ENCODE measurements at places on chromosomes 3 and 15.

- no peak for DNase-seq
Observed at GRCh38 chr15:98401029-98401428, 247.3 kb upstream of the IGF1R start.

GRCh38 chr15:60889006-60889405 is 340.1 kb downstream of the RORA start:
- DNase-seq, result no peak

DNA sequence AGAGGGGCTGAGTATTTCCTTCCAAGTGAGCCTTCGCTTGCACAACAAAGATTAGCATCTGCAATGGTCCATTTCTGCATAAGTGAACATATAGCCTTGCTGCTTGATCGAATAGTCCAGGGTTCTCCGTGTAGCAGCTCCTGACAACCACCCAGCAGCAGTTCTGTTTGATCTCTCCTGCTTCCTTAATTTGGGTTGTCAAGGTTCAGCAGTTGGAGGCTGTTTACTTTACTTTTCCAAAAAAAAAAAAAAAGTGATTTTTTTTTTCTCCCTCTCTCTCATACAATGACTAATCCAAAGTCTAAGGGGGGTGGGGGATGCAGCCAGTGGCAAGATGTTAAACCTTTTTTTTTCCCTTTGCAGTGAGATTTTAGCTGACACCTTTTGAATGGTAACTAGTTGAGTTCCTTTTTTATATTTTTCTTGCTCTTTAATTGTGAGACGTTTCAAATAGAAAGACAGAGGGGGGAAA is 3.6 kb downstream of the FOXP1 start:
- DNase-seq, result peak; percentile 66

- DNase-seq, result no peak
Observed at GRCh38 chr15:94305133-94305532, 73.8 kb downstream of the MCTP2 start.

- DNase-seq, result peak; percentile 64
Observed at GRCh38 chr3:178022599-178022998, 513.6 kb upstream of the KCNMB2 start.

- DNase-seq, result peak; percentile 77
Observed at GRCh38 chr15:42919799-42920518, 619 bp downstream of the TTBK2 start.

GRCh38 chr3:16490062-16490619 is 23.4 kb downstream of the RFTN1 start:
- DNase-seq, result no peak

DNA sequence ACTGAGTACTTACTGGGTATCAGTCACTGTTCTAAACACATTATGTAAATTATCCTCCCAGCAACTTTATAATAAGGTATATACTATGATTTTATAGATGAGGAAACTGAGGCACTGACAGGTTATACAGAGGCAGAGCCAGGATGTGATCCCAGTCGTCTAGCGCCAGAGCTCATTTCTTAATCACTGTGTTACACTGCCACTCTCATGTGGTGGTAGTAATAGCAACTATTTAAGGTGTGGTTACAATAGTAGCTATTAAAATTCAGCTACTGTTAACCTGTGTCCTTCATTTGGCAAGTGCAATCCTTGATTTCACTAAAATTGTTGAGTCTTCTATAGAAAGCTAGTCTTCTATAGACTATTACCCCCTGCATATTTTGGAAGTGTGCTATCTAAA is 43.1 kb upstream of the TRPC1 start:
- no peak for DNase-seq

GRCh38 chr3:111700054-111700453 is 104.9 kb upstream of the ZBED2 start:
- DNase-seq, result no peak

DNA sequence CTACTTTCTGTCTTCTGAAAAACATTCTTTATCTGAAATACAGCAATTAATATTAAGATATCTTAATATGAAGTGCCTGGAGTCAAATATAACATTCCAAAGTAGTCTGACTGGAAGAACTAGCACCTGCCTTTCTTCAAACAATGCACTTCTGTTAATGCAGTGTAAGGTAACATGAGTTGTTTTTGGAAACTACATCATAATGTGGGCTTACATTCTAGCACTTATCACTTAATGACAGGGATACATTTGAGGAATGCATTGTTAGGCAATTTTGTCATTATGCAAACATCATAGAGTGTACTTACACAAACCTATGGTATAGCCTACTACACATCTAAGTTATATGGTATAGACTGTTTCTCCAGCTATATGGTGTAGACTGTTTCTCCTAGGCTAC is 49.2 kb downstream of the SLC15A2 start:
- DNase-seq, result no peak

- DNase-seq, result no peak
Observed at GRCh38 chr3:194571491-194572142, 61.6 kb downstream of the TMEM44 start.

DNA sequence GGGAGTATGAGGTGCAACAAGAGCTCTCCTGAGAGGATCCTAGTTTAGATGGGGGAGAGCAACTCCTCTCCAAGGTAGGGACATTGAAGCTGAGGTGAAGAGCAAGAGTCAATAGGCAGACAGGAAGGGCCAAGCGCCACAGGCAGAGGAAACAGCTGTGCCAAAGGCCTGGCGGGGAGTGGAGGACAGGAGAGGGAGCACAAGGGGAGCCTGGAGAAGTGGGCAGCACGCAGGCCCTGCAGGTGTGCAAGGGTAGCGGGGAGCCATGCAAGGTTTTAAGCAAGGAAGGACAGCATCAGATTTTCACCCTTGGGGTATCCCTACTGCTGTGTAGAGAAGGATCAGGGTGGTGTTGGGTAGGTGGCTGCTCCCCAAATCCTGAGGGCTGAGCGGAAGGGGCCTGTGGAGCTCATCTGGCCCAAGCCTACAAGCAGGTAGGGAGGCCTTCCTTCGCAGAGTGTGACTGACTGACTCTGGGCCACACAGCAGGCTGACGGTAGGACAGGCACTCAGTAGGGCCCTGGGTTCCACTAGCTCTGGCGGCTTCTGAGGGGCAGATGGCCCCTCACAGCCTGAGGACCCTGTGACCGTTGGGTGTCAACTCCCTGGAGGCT is 13.3 kb downstream of the CHST13 start:
- no peak for DNase-seq

DNA sequence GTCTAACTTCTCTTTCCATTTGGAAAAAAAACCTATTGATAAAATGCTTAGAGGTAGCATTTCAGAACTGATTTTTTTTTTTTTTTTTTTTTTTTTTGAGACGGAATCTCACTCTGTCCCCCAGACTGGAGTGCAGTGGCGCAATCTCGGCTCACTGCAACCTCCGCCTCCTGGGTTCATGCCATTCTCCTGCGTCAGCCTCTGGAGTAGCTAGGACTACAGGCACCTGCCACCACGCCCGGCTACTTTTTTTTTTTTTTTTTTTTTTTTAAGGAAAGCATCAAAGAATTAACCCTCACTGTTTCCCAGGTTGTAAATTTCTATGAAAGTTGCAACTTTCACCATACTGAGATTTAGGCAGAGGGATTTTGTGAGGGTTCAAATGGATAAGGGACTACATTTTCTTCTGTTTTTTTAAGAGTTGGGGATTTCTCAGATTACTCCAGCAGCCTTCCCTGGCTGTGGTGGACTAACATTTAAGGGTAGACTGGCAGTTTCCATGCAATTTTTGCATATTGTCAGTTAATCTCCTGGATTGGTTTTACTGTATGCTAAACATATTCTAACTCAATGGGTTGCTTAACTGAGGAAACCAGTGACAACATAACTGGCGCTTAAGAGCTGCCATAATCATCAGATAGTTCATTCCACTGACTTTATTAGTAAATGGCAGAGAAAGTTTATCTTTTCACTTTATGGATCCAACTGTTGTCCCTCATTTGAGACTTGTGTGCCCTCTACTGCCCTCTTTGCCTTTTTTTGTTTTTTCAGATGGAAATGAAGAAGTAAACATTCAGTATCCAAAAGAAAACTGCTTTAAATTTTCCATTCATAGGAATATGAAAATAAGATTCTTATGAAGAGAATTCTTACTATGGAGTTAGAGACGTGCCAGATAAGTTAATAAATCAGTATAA is 93.7 kb downstream of the NPTN start:
- no peak for DNase-seq

GRCh38 chr15:71259866-71260265 is 144.6 kb downstream of the THSD4 start:
- no peak for DNase-seq

DNA sequence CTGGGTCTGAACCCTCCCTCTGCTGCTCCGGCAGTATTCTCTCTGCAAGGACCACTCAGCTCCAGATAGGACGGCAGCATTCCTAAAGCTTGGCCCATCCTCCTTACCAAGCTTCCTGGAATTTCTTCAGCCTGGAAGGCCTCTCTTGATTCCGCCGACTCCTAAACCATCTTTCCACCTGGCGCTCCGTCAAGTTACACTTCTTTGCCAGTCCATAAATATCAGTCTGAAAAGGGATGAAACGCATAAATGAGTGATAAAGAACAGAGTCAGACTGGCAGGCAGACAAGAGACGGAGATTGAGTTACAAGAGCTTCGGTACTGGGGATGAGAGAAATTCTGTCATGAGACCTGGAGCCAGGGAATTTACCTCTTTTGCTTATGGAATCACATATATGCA is 44.3 kb downstream of the CERS3 start:
- DNase-seq, result no peak

GRCh38 chr15:50183112-50183794 is 1.3 kb downstream of the SLC27A2 start:
- DNase-seq, result peak; percentile 7

- DNase-seq, result peak; percentile 75
Observed at GRCh38 chr3:99499235-99500158, 138.9 kb upstream of the COL8A1 start.

- DNase-seq, result no peak
Observed at GRCh38 chr3:2888592-2888991, 221.6 kb downstream of the IL5RA start.

DNA sequence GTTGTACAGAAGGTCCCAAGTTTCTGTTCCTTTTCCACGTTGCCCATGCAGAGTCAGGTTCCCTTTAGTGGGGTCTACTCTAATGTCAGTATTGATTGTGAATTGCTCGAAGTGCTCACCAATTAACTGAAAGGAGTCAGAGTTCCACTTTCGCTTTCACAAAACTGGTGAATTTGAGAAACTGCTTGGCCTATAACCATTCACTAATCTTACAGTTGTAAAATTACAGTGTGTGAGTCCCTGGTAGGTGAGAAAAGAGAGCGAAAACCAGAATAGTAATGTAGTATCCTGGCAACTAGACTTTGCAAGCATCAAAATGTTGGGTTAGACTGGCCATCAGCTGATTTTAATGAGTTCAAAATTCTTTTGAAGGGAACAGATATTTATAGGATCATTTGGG is 237.5 kb upstream of the CHRM5 start:
- no peak for DNase-seq

- DNase-seq, result peak; percentile 22
Observed at GRCh38 chr15:49288391-49288790, 118.3 kb downstream of the GALK2 start.

DNA sequence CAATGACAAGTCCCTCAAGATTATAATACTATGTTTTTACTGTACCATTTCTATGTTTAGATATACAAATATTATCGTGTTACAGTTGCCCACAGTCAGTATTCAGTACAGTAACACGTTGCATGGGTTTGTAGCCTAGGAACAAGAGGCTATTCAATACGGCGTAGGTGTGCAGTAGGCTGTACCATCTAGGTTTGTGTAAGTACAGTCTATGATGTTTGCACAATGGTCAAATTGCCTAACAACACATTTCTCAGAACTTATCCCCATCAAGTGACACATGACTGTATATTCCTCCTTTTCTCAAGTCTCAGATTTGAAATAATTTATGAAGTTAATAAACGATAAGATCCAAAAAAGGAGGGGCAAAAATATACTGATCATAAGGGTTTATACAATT is 21.7 kb downstream of the ZDHHC3 start:
- no peak for DNase-seq

DNA sequence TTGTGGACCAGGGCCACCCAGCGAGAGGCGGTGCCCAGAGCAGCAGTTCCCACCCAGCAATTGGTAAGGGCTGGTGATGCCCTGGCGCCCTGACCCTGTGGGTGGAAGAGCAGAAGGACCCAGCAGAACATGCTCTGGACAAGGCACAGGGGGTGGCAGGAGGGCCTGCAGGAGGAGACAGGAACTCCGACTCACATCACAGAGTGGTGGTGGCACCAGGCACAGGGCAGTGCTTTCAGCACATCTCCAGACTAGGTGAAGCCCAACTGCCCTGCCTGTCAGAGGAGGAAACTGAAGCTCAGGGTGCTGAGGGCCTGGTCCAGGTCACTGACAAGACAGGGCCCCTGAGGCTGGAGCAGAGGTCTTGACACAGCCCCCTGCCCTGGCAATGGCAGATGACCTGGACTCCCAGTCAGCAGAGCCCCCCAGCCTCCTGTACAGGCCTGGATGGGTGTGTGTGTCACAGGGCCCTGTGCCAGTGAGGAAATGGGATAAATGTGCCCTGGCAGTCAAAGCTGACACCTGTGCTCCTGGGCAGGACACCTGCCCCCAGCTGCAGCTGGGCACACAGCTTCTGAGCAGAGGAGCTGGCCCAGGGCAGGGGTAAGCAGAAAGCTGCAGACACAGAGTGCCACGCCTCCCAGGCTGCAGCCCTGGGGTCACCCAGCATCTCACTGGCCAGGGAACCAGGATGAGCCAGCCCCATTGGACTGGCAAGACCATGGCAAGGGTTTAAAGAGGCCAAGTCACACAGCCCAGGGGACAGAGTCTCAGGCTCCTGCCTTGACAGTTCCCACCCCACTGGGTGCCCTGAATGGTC is 11.4 kb downstream of the KLF15 start:
- DNase-seq, result no peak

DNA sequence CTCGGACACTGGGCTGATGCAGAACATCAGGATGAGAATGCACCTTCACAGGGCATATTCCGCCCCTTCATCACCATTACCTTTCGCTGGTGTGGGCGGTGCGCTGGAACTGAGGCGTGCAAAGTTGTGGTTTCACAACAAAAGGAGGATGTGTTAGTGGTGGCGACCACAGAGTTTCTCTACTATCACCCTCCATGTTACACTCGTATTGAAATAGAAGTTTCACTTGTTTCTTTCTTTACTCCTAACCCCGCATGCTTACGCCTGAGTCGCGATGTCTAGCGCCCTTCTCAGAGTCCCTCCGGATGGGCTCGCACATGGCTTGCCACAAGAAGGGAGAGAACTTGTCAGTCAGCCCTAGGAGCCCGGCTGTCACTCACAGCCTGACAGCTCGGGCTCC is 148.7 kb downstream of the GABRB3 start:
- DNase-seq, result no peak

GRCh38 chr3:154642145-154642544 is 212.2 kb upstream of the GPR149 start:
- DNase-seq, result no peak

GRCh38 chr3:142983318-142983717 is 18.1 kb upstream of the U2SURP start:
- no peak for DNase-seq

- DNase-seq, result peak; percentile 83
Observed at GRCh38 chr3:17632401-17633100, 109.9 kb downstream of the TBC1D5 start.

GRCh38 chr3:182979674-182980191 is 605 bp downstream of the DCUN1D1 start:
- DNase-seq, result peak; percentile 52

GRCh38 chr15:78950343-78950742 is 5.5 kb upstream of the CTSH start:
- no peak for DNase-seq

Data from GM23248 (cell line).